ENCODE measurements at places on chromosomes 2 and 18.

- DNase-seq, result no peak
Observed at GRCh38 chr2:10501451-10501961, 53.4 kb upstream of the ODC1 start.

- no peak for DNase-seq
Observed at GRCh38 chr2:72846171-72847095, 20.6 kb upstream of the EXOC6B start.

DNA sequence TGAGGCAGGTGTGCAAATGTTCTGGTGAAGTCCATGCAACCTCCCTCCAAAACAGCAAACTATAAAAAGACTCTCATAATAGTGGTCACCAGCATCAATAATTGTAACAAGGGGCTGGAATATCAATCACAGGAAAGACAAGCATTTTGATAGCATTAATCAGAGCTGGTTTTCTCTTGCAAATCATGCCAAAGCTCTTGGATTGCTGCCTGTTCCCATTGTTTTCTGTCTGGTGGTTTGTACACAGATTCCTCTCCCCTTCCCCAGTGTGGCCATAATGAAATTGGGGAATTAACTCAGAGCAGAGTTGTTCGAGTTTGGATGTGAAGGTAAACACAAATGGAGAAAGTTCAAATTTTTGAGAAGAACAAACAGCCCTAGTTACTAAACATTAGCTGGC, 134.2 kb downstream of the CDCA7 start:
- DNase-seq, result no peak

GRCh38 chr2:187855689-187856088, 301.5 kb upstream of the TFPI start:
- DNase-seq, result no peak

DNA sequence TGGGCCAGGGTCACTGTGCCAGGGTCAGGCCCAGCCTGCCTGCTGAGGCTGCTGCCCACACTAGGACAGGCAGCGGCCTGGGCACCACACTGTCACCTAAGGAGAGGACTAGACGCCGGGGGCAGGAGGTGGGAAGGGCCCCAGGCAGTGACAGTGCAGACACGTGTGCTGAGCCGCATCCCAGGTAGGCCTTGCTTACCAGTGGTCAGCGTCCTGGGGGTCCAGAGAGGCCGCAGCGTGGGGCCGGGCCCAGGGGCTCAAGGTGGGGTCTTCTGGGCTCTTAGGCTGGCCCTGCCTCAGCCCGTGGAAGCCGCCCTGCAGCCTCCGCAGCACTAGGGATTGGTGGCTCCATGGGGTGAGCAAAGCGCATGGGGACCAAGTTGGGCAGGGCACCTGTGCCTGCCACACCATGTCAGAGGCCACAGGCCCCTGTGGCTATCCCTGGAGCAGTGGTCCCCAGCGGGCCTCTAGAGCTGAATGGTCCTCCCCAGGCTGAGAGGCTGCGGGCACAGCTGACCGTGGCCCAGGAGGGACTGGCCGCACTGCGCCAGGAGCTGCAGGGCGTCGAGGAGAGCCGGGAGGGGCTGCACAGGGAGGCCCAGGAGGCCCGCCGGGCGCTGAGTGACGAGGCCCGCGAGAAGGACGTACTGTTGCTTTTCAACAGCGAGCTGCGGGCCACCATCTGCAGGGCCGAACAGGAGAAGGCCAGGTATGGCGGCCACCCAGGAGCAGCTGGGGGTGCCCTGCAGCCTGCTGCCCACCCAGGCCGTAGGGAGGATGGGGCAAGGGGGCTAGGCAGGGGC, 35.2 kb upstream of the SNED1 start:
- DNase-seq, result no peak

DNA sequence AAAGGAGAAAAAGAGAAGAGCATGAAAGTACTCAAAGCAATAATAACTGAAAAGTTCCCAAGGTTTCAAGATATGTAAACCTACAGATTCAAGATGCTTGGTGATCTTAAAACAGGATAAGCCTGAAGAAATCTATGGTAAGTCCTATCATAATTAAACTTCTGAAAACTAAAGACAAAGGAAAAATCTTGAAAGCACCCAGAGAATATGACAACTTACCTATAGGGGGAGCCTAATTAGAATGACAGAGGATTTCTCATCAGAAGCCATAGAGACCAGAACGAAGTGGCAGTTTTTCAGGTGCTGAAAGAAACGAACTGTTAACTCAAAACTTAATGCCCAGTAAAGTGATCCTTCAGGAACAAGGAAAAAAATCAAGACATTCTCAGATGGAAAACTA, 59.7 kb downstream of the XDH start:
- DNase-seq, result no peak

- DNase-seq, result peak; percentile 62
Observed at GRCh38 chr2:68282811-68283418, 30.6 kb upstream of the PPP3R1 start.

Measured in foreskin fibroblast (primary cell).